ENCODE measurements at places on chromosomes 3 and 15.
A peak's percentile ranks its signal among the peaks of the same experiment; 100 is the strongest.

- no peak for DNase-seq
These were observed 2.0 kb upstream of the TM2D3 start for GRCh38 chr15:101654171-101654570.

DNA sequence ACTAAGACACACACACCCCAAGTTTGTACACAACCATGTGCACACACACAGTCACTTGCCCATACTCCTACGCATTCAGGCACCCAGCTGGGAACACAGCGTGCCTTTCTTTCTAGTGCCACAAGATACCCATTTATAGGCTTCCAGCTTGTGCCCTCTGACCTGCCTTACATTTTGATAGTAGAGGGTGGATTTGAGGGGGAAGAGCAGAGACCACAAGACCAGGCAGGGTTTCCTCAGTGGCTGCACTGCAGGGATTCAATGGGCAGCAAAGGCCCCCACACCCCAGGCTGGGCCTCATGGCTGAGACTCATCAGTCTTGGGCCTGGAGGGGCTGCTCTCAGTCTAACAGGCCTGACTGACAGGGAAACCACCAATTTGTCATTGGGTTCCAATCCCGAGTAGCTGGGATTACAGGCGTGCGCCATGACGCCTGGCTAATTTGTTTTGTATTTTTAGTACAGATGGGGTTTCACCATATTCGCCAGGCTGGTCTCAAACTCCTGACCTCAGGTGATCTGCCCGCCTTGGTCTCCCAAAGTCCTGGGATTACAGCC lies 18.8 kb upstream of the ANKDD1A start:
- DNase-seq: no peak

- no peak for DNase-seq
These were observed 1025.0 kb downstream of the ZPLD1 start for GRCh38 chr3:103459815-103460214.

GRCh38 chr3:13636874-13637273 lies 87.9 kb downstream of the FBLN2 start:
- no peak for DNase-seq

DNA sequence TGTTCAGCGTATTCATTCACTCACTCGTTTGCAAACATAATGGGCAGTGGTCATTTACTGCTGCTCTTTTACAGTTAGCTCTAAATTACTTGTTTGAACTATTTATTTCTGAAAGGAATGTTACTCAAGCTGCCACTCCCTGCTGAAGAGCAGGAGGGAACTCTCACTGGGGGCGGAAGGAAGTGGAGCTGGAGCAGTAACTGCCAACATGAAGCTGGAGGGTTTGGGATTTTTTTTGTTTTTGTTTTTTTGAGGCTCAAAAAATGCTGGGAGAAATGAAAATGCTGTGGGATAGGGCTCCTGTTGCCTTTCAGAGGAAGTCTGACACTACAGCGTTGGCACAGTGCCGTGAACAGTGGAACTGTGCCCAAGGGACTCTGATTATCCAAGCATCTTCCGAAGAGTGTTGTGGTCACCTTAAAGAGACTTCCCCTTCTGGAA lies 44.1 kb downstream of the SENP2 start:
- DNase-seq: no peak

- no peak for DNase-seq
These were observed 286.1 kb upstream of the TBL1XR1 start for GRCh38 chr3:177483182-177483967.

DNA sequence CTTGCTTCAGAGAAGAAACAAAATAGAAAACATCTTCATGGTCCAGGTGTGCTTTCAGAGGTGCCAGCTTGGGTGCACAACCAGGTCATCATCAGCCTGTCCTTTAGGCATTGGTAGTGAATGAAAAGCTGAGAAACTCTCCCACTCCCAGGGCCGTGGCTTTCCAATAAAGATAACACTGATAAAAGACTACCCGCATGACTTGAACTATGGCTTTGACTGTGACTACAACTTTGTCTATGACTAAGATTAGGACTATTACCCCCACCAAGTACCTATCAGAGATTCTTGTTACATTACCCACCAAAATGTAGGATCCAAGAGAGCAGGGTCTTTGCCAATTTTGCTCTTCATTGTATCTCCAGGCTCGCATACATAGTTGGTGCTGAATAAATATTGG lies 115.2 kb downstream of the EDEM1 start:
- no peak for DNase-seq

- DNase-seq: peak; percentile 69
These were observed at the start of gene CAPN7 for GRCh38 chr3:15205934-15206661. CAPN7 (plus strand) TSS chr3:15206246; CDS start chr3:15206496, 250 bp downstream.

DNA sequence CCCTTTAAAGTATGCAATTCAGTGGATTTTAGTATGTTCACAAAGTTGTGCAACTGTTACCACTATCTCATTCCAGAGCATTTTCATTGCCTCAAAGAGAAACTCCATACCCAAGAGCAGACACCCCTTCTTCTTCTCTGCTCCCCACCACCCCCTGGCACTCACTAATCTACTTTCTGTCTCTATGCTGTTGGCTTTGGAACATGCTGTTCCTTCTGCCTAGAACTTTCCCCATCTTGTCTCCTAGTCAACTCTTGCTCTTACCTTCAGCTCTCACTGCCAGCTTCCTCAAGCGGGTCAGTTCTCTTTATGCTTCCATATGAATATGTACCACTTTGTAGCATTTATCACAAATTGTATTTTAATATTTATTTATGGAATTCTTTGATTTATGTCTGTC lies 50.1 kb downstream of the TYRO3 start:
- DNase-seq: no peak

- DNase-seq: no peak
These were observed 27.3 kb upstream of the SLC9A9 start for GRCh38 chr3:143875546-143875945.

DNA sequence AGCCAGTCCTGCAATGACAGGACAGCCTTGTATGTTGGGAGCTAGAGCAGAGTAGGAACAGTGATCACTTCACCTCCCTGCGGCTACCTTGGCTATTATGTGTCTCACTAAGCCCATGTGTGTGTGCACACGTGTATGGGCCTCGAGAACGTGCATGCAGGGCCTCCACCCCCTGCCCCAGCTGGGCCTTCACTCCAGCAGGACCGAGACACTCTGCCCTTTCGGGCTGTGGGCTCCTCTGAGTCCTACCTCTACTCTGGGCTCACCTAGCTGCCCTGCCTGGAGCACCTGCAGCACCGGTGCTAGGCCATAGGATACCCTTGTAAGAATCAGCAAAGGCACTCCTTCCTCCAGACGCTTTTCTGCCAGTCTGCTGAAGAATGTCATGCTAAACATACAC lies 77.5 kb downstream of the LINGO1 start:
- DNase-seq: no peak

DNA sequence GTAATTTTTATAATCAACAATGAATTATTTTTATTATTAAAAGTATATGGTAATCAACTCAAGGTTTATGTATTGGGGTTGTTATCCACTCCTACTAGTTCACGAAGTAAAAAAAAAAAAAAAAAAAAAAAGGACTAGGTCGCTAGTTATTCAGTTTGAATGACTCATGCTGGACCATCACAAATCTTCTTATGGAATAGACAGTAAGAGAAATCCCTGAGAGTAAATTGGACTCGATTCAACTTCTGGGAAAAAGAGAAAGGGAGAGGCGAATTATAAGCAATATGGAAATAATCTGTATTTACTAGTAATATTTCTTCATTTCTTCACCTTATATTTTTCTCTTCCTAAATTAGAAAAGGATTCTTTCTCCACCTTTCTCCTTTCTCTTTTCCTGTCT lies 2.0 kb downstream of the MYEF2 start:
- no peak for DNase-seq

DNA sequence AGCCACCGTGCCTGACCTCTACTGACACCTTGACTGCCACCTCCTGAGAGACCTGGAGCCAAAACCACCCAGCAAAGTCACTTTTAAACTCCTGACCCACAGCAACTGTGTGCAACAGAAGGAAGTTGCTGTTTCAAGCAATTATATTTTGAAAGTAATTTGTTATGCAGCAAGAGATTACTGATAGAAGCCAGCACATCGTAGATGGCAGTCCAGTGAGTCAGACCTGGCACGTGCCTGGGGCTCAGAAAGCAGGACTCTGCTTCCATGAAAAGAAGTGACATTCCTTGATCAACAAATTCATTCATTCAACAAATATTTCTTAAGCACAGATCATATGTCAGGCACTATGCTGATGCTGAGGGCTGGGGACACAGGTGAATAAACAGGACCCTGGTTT lies 5.7 kb upstream of the CSPG4 start:
- DNase-seq: no peak

- no peak for DNase-seq
These were observed 148 bp downstream of the RBMS3 start for GRCh38 chr3:29281094-29281343.

- DNase-seq: no peak
These were observed 126.5 kb upstream of the CMC1 start for GRCh38 chr3:28114893-28115292.

- no peak for DNase-seq
These were observed 2.0 kb downstream of the NPHP3 start for GRCh38 chr3:132720228-132720627.

DNA sequence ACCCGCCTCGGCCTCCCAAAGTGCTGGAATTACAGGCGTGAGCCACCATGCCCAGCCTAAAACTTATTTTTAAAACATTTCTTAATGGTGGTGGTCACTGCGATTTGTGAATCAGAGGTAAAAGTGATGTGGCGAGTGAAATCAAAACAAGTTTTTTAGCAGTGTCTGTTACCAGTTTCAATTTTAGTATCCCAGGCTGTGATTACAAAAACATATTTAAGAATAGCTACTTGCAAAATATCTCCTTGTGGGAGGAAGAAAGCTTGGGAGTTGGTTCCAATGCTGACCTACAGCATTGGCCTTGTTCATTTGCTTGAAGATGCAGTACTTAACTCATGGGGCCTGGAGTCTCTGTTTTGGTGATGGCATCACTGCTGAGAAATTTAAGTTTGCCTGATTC lies 4.5 kb downstream of the RAB7A start:
- no peak for DNase-seq

DNA sequence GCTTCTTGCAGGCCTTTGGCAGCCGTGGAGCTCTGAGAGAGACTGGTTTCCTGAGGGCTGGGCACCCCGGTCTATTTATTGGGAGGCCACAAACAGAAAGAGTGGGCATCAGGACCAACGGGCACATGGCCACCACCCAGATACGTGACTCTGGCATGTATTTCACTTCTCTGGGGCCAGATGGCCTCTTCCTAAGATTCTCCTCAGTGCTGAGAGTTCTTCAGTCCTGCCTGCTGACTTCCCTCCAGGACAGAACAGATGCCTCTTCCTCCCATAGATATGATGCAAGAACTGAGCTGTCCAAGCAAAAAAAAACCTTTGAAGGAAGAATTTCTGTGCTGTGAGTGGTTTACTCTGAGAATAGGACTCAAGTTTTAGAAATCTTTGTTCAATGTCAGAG lies 107.7 kb downstream of the IGF2BP2 start:
- peak; percentile 68 for DNase-seq

- DNase-seq: no peak
These were observed 704.7 kb upstream of the ARPP21 start for GRCh38 chr3:34934660-34935059.

GRCh38 chr3:144084929-144085328 lies 113.3 kb downstream of the DIPK2A start:
- no peak for DNase-seq

DNA sequence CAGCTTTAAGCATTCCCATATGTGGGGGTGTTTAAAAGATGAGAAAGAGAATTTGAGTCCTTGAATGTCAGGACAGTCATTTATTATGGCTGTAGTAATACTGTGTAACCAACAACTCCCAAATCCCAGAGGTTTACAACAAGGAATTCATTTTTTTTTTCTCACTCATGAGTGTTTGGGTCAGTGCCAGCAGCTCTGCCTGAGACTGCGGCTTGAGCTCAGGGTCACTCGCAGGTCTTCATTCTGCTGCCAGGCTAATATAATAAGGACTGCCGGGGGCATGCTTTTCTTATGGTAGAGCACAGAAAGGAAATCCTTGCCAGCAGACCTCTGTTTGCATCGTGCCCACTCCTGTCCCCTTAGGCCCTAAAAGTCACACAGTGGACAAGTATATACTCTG lies 277.9 kb upstream of the LMCD1 start:
- no peak for DNase-seq

GRCh38 chr15:39135989-39136388 lies 444.9 kb upstream of the THBS1 start:
- peak; percentile 94 for DNase-seq

DNA sequence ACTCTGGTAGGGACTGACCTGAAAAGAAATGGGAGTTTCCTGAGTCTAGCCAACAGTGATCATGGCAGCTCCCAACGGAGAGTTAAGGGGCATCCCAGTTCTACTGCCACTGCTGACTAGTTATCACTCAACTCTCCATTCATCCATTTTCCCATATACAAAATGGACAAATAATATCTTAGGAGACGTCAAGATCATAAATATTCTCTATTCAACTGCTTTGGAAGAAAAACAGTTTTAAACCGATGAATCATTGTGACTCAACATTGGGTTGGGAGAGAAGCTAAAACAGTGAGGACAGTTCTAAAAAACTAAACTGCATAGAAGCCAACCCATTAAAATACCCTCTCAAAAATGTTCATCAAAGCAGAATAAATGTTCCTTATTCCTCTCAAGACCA lies 57.6 kb upstream of the CHRM5 start:
- no peak for DNase-seq

- no peak for DNase-seq
These were observed 41.4 kb downstream of the SLC30A4 start for GRCh38 chr15:45481135-45481534.

DNA sequence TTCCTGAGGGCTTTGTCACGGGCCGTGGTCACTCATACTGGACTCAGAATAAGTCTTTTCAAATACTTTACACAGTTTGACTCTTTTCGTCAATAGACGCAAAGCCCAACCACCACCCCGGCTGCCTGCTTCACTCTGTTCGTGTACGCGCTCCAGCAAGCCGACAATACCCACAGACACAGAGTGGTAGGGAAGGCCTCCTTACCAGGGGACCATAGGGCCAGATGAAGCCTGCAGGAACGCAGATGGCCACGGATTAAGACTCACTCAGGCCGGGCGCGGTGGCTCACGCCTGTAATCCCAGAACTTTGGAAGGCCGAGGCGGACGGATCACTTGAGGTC lies 29.7 kb downstream of the EFCAB12 start:
- DNase-seq: no peak

DNA sequence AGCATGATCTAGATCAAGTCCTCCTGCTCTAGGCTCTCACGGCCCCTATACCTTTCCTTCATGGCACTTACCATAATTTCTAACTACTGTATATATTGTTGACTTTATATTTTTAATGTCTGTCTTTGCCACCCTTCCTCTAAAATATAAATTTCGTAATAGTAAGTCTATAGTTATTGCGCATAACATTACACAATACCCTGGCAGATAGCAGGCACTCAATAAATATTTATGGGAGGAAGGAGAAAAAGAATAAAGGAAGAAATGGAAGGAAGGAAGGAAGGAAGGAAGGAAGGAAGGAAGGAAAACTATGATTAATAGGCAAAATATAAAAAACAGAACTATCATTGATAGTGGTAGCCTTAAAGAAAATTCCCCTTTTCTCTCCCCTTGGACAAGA lies 190.3 kb upstream of the LMCD1 start:
- no peak for DNase-seq

DNA sequence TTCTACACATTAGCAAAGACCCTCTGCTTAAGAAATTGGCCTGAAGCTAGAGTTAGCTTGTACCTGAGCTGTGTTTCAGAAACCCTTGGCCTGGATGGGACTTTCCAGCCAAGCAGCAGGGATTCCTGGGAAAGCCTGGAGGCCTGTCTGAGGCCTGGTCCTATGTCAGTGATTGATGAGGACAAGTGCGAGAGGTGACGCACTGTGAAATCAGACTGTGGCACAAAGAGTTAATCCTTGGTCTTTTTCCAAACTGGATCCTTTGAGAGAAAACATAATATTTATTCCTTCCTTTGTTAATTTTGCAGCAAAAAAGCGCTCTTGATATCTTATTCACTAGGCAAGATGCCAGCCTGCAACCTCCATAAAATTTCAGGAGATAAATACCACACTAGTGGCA lies 225.0 kb upstream of the ATP11B start:
- no peak for DNase-seq

Data from AG09309 (cell line).